ENCODE measurements at places on chromosomes 11 and 22.
A peak's percentile ranks its signal among the peaks of the same experiment; 100 is the strongest.

DNA sequence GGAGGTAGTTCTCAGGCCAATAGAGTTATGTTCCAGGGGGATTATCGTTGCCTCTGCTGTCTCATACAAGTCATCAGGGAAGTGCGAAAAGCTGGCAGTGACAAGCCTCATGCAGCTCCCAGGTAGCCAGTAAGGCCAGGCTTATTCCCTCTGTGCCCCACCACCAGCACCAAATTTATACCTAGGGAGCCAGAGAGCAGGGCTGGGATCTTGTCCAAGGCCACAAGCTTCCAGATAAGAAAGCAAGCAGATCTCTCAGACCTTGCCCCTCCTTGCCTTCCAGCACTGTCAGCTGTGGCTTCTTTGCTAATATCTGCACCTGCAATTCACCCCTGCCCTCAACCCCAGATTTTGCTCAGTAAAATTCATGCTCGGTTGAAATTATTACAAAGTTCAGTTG lies 206.3 kb upstream of the FAT3 start:
- no peak for DNase-seq

GRCh38 chr11:112363527-112363926 lies 102.9 kb upstream of the PLET1 start:
- no peak for DNase-seq

GRCh38 chr11:82529936-82530335 lies 203.7 kb downstream of the FAM181B start:
- DNase-seq = peak; percentile 21

DNA sequence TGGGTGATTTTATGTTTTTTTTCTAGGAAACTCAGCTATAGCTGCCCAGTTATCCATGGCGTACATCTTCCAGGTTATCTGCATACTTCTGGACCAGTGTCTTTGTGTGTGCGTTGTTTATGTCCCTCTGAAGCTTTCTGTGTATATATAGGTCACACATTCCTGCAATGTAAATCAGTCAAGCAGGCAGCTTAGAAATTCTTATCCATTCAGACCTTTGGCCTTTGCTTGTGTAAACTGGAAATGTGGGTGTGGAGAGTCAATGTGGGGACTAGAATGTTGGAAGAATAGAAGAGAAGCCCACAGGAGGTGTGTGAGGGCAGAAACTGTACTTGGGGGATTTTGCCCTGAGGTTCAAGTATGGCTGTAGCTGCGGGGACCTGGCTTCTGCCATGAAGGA lies 51.7 kb downstream of the BARX2 start:
- no peak for DNase-seq

- no peak for DNase-seq
Observed at GRCh38 chr11:5818245-5818886, 9.6 kb downstream of the OR52N2 start.

DNA sequence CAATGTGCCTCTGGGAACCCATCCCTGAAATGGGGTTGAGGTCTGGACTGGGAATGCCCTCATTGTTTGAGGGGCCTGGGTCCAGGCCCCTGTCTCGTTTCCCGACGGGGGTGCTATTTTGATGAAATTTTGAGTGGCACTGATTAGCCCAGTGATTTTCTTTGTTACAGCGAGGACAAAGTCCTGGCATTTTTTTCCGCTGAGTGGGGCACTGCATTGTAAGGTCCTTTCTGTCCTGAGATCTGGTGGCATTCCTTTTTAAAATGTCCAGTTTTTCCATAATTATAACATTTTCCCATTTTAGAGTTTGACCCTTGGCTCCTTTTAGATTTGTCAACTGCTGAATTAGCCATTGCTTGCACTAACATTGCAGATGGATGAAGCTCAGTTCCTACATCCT lies 69.7 kb upstream of the INCENP start:
- no peak for DNase-seq

DNA sequence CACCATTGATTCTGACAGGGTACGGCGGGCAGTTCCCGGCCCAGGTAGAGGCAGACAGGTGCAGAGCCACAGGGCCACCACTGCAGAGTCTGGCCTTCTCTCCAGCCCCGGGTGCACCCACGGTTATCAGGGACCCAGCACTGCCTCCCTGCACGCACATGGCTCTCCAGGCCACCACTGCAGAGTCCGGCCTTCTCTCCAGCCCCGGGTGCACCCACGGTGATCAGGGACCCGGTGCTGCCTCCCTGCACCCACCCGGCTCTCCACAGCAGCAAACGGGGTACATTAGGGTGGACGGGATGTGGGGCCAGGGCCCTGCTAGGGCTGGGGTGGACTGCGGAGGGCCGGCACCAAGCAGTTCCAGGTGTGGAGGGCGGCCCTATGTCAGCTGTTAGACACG lies 272.9 kb downstream of the BRD1 start:
- DNase-seq = no peak

GRCh38 chr11:117000014-117000737 lies 98.1 kb downstream of the SIK3 start:
- no peak for DNase-seq

DNA sequence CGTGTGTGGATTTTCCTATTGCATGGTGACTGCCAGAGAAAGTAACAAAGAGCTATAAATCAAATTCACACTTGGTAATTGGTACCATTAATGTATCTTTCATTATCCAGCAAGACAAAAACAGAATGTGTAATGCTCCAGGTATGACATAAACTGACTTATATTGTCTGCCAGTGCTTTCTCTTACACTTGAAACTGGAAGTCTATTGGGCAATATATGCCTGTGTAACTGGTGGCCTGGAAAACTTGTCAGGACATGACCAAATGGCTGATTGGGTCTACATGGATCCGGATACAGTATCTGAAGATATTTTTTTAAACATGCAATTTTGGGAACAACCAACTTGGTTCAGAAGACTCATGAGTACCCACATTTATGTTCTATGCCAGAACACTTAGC lies 174.6 kb upstream of the ARHGAP42 start:
- DNase-seq = no peak

- no peak for DNase-seq
Observed at GRCh38 chr22:45242778-45243191, 2.1 kb upstream of the KIAA0930 start.

DNA sequence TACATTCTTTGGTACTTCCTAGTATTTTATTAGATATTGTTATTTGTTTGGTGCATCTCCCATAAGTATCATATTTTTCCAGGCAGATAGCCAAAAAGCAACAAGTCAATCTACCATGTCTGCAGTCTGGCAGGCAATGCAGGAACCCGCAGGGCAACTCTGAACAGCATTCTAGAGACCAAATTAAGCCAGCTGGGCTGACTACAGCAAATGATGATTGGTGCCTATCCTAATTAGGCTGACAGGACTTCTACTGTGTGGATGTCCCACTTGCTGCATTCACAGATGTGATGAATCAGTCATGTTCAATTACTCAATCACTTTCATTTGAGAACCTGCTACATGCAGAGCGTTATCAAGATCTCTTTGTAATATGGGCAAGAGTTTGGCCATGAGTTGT lies 40.3 kb upstream of the AMOTL1 start:
- no peak for DNase-seq

GRCh38 chr11:47105974-47106373 lies 70.7 kb downstream of the ARFGAP2 start:
- DNase-seq = no peak

DNA sequence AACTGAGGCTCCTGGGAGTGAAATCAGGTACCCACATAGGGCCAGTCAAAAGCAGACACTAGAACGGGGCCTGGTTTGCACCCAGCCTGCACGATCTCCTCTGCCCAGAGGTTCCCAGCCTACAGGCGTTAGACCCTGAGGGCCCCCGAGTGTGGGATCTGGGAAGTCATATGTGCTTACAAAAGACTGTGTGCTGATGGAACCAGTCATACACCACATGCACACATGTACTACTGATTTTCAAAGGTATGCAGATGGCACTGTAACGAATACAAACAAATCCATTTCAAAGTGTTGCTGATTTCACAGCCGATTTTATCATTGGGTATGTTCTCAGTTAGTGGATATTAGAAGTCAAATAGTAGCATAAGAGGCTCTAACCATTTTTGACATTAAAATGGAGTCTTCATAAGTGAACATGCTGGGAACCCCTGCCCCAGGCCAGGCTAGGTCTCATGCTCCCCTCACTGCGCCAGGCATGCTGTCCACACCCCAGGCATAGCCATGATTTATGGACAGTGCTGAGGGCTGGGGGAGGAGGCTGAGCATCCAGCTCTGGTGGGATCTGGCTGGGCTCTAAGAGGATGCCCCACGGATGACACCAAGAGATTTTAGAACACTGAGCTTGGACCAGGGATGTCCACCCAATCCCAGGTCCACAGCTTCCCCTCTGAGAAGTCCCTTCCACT lies 38.6 kb upstream of the LRRC32 start:
- DNase-seq = no peak

DNA sequence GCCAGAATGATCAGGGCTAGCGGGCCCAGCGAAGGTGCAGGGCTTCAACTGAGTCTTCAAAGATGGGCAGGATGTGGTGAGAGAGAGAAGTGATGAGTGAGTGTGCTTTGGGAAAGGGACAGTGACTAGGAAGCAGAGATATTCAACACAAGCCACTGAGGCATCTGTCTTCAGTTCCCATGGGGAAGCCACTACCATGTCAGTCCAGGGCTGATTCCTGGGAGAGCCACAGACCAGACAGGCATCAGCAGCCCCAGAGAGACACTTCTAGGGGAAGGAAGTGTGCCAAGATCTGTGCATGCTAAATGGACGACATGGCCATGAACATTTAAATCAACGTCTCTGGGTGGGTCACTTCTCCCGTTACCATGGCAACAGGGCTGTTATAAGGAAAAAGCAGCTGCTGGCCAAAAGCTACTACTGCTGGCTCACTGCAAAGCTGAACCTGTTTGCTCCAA lies 28.5 kb downstream of the P4HA3 start:
- no peak for DNase-seq

DNA sequence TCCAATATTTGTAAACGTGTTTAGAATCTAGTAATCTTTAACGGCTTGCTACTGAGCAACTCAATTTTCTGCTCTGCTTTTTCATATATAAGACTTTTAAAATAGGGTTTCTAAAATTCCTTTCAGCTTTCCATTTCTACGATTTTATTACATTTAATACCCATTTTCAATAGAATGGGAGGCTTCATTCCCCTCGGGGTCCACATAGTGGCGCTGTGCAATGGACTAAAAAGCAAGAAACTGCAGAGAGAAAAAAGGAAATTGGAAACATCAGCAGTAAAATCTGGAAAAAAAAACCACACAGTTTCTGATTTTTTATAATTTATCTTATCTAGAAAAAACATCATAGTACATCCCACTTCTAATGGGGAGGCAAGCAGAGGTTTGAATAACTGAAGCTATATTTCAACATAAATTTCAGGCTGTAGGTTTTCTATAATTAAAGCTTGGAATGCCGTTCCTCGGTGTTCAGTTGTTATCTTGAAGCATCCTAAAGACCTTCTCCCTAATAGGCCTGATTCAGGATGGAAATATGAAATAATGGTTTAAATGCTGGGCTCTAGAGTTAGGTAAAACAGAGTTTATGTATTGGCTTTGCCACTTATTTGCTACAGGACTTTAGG lies 18.7 kb upstream of the JHY start:
- peak; percentile 8 for DNase-seq

DNA sequence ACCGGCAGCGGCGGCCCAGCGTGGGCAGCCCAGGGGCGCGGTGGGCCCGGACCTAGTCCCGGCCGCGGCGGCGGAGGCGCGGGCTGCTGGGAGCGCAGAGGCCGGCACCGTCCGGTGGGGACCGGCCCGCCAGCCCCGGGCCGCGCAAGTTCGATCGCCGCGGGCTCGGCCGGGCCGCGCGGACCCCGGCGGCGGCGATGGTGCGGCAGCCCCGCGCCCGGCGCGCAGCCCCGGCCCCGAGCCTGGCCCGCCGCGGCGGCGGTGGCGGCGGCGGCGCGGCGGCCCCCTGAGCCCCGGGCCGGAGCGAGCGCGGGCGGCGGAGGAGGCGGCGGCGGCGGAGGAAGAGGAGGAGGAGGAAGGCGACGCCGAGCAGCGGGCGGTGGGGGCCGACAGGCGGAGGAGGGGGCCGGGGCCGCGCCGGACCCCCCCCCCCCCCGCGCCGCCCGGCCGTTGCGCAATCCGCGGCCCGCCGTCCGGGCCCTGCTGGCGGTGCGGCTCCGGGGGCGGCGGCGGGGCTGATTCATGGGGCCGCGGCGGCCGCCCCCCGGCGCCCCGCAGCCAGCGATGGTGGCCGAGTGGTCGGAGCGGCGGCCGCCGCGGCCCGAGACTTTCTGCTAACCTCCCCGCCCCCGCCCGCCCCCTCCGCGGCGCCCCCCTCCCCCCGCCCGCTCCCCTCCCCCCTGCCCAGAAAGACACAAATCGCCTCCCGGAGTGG lies 1251.9 kb downstream of the BRD1 start:
- DNase-seq = no peak

- no peak for DNase-seq
Observed at GRCh38 chr11:1240771-1241170, 17.9 kb downstream of the MUC5B start.

GRCh38 chr11:45400591-45400990 lies 114.5 kb upstream of the SYT13 start:
- no peak for DNase-seq

GRCh38 chr11:11580012-11580411 lies 41.8 kb downstream of the GALNT18 start:
- no peak for DNase-seq

- DNase-seq = peak; percentile 49
Observed at GRCh38 chr11:57637626-57638004, 12.1 kb downstream of the YPEL4 start.

GRCh38 chr22:23751441-23751996 lies 607 bp upstream of the ZNF70 start:
- DNase-seq = peak; percentile 53

DNA sequence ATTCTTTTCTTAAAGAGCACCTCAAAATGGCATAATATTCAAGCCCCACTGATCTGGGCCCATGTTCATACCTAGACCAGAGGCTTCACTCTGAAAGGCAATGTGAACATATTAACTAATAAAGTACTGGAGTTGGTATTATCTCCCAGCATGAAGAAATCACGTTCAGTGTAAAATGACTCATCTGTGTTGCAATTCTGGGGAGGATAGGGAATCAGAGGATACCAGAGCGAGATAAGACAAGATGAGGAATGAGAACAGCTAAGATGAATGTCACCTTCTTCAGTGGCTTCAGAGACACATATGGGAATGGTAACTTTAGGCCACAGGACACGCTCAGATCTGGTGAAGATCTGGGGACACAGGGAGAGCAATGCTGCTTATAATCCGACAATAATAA lies 121.1 kb downstream of the NTM start:
- DNase-seq = no peak

DNA sequence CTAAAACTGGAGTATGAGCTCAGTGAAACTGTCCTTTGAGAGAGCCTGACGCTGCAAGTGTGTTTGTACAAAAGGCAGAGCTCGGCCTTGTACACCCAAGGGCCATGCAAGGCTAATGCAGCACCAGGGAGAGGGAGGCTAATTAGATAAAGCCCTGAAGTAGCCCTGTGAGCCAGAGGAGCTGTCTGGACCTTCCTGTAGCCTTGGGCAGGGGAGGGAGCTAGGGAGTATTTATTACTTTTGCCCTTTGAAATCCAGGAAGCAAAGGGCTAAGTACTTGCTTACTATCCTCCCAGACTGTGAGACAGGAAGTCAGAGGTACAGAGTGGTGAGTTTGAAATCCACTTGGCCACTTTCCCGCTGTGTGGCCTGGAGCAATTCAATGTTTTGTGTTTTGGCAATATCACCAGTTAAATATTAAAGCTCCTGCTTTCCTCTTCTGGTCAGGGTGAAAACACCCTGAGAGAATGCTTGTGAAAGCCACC lies 10.2 kb upstream of the LDHA start:
- DNase-seq = peak; percentile 45

Measured in NCI-H82 (cell line).